ENCODE measurements at places on chromosomes 7 and 10. TPM values are rescaled to one million over a fixed set of nuclear protein-coding genes. Genes with fewer than 3 reads are reported as not detected.

The AKR1C3 gene
- total RNA-seq: 553 TPM

DNA sequence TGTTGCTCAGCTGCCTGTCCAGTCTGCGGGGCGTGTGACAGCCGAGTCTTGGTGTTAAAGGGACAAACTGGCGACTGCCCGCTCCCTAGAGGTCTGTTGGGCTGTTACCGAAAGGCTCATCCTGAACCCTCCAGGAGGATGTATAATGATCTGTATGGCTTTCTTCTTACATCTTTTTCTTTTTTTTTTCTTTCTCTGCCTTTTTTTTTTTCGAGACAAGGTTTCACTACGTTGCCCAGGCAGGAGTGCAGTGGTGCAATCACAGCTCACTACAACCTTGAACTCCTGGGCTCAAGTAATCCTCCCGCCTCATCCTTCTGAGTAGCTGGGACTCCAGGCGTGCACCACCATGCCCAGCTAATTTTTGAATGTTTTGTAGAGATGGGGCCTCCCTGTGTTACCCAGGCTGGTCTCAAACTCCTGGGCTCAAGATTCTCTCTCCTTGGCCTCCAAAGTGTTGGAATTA lies 857 bp downstream of the INTS15 start:
- no peak for DNase-seq

DNA sequence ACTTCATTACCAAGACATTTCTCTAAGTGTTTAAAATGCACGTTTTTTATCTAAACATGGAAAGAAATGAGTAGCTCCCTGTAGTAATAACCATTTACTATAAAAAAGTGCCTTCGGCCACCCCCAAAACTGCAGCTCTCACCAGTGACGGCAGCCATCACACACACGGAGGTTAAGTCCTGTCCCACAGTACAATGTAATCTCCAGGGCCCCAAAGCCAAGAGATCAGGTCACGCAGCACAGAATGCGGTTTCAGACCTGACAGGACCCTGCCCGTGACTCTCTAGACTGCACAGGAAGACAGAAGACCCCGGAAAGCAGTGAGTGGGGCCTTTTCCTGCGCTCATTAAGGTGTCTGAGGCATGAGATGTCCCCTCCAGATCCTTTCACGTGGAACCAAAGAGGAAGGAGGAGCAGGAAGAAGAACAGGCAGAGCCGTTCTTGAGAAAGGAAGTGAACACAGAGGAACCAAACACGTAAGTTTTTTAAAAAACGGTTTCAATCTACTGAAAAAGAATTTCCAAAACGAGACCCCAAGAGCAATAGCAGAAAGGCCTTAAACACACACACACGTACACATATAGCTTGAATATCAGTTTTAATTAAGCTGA lies 125.7 kb downstream of the ZMYND11 start:
- no peak for DNase-seq

GRCh38 chr7:77698042-77698625 lies 1.9 kb downstream of the RSBN1L start:
- DNase-seq: no peak

- no peak for DNase-seq
Measured at GRCh38 chr7:147980826-147981813, 609.4 kb upstream of the C7orf33 start.

- DNase-seq: no peak
Measured at GRCh38 chr7:26185844-26186180, 14.7 kb downstream of the HNRNPA2B1 start.

DNA sequence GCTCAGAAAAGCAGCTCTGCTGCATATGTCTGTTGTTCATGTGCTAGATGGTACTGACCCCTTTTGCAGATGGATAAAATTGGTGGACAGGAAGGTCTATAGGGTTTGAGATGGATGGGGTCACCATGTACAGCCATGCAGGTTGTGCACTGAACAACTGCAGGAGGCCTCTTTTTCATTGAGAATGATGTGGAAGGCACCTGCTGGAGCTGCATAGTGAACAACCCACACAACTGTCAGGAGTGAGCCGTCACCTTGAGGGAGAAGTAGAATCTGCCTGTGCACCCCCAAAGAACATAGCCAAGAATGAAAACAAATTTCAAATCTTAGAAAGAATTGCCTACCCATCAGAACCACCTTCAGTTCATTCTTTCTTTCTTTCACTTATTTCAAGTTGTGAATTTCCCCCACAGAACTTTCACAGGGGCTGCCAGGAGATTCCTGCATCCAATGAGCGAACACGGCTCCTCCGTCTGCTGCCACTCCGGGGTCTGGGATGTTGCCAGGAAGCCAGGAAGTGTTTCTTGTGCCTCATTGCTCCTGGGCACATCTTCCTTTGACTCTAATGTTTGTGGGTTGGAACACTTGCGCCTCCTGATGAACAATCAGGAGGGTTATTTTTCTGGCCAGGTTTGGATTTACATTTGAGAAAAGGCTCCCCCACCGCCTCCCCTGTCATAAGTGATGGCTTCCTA lies 53.7 kb upstream of the DOCK1 start:
- DNase-seq: no peak

GRCh38 chr7:138834583-138834982 lies 36.6 kb upstream of the ATP6V0A4 start:
- DNase-seq: no peak

The ASAH2 gene
- total RNA-seq: 2.8 TPM

DNA sequence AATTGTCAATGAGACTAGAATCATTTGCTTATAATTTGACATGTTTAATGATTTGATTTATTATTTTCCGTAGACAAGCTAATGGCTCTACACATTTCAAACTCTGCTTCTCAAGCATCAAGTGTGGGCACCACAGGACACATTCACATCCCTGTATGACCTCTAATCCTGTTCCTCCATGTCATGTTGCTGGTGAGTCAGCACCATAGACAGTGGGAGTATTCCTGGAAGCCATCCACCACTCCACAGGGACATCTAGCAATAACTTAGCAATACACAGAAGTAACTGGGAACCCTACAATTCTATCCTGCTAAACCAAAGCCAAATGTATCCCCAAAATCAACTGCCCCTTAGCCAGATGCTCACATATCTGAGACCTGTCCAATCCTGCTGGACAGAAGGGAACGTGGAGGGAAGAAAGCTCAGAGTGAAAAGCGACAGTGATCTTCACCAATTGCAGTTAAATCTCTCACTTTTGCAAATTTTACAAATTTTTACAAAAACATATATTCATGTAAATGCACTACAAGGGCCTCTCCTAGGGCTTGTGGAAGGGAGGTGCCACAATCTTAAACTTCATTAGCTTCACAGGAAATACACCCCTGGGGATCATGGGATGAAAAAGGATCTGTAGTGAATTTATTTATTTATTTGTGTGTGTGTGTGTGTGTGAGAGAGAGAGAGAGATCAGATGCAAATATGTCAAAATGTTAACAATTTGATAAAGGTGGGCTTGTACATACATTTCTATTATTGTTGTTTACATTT lies 126.5 kb downstream of the GFRA1 start:
- no peak for DNase-seq

- no peak for DNase-seq
Measured at GRCh38 chr7:151008143-151008510, 16.2 kb downstream of the ATG9B start.

The SUGCT gene
- total RNA-seq: 7.6 TPM

- no peak for DNase-seq
Measured at GRCh38 chr7:133654547-133654946, 401.7 kb downstream of the EXOC4 start.

DNA sequence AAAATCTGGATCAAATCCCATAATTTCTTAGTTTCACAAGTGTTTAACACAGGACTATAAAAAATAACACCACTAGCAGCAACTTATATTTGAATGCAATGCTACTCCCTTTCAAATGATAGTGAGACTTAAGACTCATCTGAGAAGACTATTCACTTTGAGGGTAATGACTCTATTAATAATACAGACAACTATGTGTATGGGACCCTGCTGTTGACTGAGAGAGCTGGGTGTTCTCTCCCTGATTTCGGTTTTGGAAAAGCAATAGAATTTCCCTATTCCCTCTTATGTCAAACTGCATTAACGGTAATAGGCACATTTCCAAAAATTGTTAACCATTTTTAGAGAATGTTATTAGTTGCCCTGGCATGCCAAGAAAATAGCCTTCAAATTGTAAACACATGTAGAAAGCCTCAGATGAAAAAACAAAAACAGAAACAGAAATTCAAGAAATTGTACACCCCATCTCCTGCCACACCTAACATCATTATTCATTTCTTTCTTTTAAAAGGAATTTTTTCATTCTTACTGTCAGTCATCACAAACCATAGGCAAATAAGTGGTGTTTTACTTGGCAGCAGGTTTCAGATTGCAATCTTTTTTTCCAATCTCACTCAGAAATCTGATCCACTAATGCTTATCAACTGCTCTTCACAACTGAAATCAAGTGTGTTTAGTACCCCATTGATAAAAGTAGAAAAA lies 153.7 kb downstream of the TFPI2 start:
- no peak for DNase-seq

The GIMAP1 gene
- total RNA-seq: 5.1 TPM

The ANXA8 gene
- 0.52 TPM for total RNA-seq

DNA sequence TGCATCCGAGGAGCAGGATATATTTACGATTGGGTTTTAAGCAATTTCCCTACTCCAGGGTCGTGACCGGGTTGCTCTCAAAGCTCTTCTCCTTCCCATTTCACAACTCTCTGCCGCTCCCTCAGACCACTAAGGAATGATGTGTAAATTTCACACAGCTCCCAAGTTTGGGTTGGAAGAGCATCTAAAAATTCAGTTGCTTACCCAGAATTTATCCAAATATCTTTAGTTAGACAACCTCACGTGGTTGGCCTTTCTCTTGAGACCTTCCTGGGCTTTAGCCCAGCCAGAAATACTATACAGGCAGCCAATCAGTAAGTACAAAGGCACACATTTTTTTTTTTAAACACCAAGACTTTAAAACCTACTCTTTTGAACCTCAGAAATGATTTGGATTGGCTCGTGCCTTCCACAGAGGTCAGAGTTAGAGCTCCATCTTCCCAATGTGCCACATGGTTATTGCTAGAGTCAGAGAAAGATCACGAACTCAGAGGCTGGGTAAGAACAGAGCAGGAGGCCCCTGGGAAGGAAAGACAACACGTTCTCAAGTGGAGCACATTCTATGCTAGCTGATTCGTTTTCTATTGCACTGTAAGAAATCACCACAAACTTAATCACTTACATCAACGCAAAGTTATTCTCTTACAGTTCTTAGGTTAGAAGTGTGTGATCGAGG lies 335.4 kb upstream of the MGMT start:
- DNase-seq: no peak

The MOGAT3 gene
- 0.14 TPM for total RNA-seq

The OR6B1 gene
- not detected for total RNA-seq

- DNase-seq: no peak
Measured at GRCh38 chr7:124918662-124919061, 11.0 kb downstream of the POT1 start.

GRCh38 chr10:106636766-106637491 lies 527.6 kb downstream of the SORCS1 start:
- DNase-seq: no peak

The UTF1 gene
- not detected for total RNA-seq

The TFR2 gene
- 13.8 TPM for total RNA-seq

The HYAL4 gene
- total RNA-seq: not detected

DNA sequence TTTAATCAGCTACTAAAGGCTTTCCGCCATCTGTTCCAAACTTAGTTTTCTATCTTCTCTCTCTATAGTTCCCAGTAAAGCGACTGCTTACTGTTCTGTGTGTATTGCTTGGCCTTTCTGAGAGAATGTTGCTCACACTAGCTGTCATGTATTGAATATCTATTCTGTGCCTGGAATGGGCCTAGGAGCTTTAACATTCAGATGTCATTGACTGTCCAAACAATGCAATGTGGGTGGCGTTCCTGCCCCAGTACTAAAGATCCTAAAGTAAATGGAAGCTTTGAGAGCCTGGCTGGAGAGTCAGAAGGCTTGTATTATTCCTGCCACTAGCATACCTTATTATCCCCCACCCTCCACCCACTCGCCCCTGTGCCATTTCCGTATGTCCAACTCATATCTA lies 163.5 kb downstream of the SDHAF3 start:
- no peak for DNase-seq

The NME8 gene
- 0.89 TPM for total RNA-seq

The ANKRD30A gene
- total RNA-seq: not detected

The CPXM2 gene
- total RNA-seq: 7.6 TPM

DNA sequence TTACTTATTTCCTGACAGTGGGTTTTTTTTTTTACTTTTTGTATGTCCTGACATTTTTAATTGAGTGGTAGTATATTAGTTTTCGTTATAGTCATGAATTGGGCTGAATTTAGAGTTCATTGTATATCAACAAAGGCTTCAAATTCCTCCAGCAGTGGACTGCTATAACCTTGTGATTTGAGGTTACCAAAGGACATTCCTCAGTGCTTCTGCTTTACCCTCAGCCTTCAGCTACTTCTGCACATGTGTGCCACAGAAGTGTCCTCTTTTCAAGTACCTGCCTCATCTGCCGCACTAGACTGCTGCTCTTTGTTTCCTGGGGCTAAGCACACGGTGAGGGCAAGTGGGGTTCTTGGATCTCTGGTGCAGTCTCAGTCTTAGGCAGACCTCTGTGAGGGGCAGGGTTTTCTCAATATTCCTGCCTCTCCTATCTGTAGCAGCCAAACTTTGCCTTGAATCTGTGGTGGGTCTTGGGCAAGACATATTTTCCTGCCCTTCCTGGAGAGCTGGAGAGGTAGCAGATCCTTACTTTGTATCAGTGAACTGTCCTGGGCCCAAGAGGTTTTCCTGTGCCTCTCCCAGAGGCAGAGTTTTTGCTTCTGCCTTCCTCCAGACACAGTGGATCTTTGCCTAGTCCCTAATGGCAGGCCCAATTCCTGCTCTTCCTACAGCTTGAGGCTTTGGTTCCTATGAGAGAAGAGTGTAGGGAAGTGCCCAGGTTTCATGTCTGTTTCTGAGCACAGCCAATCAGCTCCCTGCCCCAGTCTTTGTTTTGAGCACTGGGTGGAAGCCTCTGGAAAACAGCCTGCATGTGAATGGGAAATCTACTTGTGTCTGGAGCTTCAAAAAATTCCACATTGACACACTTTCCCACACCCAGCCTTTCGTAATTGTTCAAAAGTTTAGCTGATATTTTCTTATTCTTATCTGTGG lies 39.0 kb upstream of the STRIP2 start:
- no peak for DNase-seq

Measured in mucosa of gallbladder (tissue), 1 donor.